ELR (cell line): ENCODE measurements at places on chromosomes 5 and 9.

DNA sequence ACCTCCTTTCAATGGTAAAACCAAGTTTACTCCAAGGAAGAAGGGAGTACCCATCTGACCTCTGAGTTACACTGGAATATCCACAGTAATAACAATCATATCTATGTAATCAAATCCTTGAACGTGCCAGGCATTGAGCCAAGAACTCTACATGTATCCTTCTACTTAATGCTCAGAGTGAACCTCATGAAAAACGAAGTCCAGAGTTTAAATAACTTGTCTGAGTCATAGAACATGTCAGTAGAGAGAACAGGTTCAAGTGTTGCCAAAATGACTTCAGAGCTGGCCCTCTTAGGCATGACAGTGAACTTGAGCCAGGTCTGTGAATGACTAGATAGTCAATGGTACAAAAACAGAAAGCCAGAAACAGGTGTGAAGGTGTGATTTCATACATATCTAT, 164.1 kb upstream of the ZNF618 start:
- DNase-seq, result peak; percentile 42

- no peak for DNase-seq
These were observed 679.6 kb downstream of the MAT2B start for GRCh38 chr5:164185000-164185399.

GRCh38 chr9:99822109-99822805, 572 bp downstream of the NR4A3 start:
- DNase-seq, result peak; percentile 64

GRCh38 chr5:164475339-164475977, 970.0 kb downstream of the MAT2B start:
- peak; percentile 30 for DNase-seq

- peak; percentile 33 for DNase-seq
These were observed 315.6 kb downstream of the MTRR start for GRCh38 chr5:8184455-8185063.

DNA sequence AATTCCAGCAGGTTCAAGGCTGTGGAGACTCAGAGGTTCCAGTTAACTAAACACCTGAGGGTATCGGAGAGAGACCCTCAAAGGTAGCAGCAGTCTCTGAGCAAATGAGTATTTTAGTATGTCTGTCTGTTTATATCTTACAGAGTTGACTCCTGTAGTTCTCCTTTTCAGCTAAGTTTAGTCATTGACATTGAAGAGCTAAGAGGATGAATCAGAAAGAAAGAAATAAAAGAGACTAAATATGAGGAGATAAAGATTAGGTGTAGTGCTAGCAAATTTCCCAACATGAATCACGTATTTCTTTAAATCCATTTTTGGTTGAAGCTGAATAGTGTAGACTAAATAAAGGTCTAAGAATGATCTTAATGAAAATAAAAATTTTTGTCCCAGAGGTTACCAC, 474.0 kb upstream of the RGMB start:
- DNase-seq, result peak; percentile 45

GRCh38 chr5:147560718-147561331, 51.0 kb upstream of the DPYSL3 start:
- DNase-seq, result no peak

- peak; percentile 47 for DNase-seq
These were observed 251.8 kb downstream of the CWC27 start for GRCh38 chr5:65020492-65020891.

DNA sequence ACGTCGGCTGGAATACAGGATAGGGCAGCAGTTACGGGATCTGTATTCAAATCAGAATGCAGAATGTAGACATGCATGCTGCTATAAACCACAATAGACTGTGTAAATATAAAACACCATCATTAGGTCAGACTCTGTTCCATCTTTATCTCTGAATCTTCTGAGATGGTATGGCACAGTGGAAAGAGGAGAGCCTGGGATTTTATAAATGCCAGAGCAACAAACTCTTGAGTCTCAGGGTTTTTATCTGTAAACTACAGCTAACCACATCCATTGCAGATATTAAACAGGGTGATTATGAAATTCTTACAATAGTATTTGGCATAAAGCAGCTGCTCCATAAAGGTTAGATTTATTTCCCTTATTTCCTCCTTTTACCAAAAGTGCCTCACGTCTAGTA, 108.7 kb downstream of the ZDHHC21 start:
- no peak for DNase-seq

DNA sequence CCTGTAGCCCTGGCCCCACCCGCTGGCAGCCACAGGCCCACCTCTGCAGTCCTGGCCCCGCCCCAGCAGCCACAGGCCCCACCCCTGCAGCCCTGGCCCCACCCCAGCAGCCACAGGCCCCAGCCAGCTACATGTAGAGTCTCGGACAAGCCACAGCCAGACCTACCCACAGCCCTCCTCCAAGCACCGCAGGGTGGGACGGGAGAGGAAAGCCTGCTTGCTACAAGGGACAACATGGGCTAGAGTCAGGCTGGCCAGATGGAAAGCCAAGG, 49.5 kb upstream of the SARDH start:
- peak; percentile 25 for DNase-seq

- no peak for DNase-seq
These were observed 194.6 kb downstream of the CSNK1G3 start for GRCh38 chr5:123706531-123706930.

- no peak for DNase-seq
These were observed 12.7 kb downstream of the BRD3 start for GRCh38 chr9:134054891-134055811.

- DNase-seq, result no peak
These were observed 314.3 kb downstream of the PDE4D start for GRCh38 chr5:59579101-59579823.

- no peak for DNase-seq
These were observed 33.5 kb downstream of the SPATA31D1 start for GRCh38 chr9:82022121-82022520.

- DNase-seq, result peak; percentile 85
These were observed 2.8 kb upstream of the MYORG start for GRCh38 chr9:34379334-34380033.

DNA sequence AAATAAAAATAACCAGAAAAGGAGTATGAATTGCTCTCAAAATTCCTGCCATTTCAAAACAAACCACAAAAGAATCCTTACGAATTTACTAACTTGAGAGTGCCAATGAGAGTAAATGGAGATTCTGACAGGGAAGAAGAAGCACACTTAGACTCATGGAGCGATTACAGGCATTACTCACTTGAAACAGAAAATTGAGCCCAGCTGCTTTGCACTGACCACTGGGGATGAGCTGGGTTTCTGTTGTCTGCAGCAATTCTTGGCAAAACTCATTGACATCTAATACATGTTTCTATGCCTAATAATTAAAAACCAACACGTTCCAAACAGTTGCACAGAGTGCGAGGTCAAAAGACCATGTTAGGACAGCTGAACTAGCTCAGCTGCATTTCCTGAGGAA, 731.6 kb downstream of the DNAH5 start:
- DNase-seq, result no peak

DNA sequence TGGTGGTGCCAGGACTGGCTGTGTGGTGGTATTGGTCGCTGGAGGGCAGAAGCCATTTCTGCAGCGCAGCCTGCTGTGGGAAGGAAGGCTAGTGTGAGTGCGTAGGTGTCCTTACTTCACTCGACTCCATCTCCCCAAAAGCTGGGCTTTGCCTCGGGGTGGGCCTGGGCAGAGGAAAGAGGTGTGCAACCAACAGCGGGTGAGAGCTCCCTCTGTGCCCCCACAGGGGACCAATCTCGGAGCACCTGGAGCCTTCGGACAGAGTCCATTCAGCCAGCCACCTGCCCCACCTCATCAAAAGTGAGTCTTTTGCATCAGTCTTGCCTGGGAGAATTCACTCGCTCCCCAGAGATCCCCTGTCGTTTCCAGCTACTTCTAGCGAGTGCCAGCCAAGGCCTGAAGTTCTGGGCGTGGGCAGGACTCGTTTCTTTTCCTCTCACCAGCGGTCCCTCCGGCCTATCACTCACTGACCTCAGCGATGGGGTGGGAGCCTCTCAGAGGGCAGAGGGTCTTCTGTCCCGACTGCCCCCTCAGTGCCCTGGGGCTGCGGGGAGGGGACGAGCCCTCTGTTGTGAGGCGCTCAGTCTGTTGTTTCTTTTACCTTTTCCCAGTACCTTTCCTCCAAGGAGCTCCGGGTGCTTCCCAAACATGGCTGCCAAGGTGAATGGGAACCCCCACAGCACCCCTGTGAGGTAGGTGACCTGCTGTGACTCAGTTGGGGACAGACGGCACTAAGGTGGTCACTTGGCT, 32.9 kb upstream of the PRDM12 start:
- DNase-seq, result no peak

DNA sequence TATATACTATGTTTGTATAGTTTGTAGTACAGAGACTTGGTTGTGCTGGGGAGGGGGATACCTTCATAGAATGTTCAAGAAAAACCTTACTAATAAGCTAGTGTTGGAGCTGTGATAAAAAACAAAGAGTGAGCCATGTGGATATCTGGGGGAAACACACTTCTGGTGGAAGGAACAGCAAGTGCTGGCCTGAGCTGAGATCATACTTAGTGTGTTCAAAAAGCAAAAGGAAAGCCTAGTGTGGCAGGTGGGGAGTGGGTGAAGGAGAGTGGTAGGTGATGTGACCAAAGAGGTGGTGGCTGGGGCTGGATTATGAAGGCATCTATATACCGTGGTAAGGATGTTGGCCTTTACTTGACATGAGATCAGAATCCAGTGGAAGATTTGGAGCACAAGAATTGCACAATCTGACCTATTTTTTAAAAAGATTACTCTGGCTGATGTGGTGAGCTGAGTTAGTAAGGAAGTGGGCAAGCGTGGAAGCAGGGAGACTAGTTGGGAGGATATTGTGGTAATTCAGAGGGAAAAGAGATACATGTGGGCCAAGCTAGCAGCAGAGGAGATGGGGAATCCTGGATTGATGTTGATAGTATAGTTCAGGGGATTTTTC, 26.6 kb downstream of the PALM2AKAP2 start:
- peak; percentile 33 for DNase-seq

- peak; percentile 85 for DNase-seq
These were observed 112.8 kb downstream of the MVB12B start for GRCh38 chr9:126439402-126439765.

- DNase-seq, result peak; percentile 19
These were observed 16.3 kb upstream of the DCP2 start for GRCh38 chr5:112960315-112960714.

DNA sequence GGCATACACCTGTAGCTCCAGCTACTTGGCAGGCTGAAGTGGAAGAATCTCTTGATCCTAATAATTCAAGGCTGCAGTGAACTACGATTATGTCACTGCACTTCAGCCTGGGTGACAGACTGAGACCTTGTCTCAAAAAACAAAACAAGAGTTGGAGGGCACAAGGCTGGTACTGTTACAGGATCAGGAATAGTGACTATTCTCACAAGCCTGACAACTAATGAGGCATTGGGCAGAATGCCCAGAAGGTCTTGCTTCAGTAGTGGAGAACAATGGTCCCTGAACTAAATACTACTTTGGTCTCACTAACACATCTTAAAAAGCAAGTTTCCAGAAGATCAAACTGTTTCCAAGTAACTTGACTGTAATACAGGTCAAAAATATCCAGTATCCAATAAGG, 182.9 kb upstream of the RFX3 start:
- DNase-seq, result no peak

DNA sequence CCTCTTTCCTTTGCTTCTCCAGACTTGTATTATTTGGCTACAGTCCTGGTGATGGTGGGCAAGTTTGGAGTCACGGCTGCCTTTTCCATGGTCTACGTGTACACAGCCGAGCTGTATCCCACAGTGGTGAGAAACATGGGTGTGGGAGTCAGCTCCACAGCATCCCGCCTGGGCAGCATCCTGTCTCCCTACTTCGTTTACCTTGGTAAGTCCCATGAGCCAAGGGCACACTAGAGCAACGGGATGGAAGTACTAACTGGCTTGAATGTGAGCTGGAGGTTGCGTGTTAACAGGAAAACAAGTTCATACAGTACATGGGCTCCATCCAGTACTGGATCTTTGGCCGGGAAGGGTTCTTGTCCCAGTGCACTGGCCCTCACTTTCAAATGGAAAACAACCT, 22.9 kb downstream of the SLC22A5 start:
- DNase-seq, result no peak

DNA sequence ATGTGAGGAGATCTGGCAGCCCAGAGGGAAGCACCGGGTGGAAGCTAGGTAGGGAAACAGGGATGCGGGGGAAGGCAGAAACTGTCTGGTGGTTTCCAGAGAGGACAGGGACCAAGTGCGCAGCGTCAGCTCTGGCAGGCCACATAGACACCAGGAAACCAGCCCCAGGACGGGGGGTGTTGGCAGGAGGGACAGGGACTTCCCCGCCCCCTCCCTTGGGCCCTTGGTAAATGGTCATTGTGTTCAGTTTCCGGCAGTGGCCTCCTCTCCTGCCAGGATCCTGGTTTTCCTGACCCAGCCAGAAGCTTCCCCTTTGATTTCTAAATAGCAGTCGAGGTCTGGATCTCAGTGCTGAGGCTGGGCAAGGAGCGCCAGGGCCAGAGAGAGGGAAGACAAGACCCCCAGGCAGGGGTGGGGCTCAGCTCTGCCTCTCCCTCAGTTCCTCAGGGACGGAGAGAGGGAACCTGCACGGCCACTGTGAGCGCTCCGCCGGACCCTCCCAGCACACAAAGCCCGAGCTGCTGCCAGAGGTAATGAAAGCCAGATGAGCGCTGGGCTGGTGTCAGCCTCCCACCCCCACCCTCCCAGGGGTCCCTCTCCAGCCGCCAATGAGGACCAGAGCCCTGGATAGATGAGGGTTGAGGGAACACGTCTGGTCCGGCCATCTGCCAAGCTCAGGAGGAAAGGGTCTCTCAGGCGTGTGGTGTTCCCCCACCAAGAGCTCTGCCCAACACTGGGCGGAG, 1.8 kb downstream of the RALGDS start:
- no peak for DNase-seq

DNA sequence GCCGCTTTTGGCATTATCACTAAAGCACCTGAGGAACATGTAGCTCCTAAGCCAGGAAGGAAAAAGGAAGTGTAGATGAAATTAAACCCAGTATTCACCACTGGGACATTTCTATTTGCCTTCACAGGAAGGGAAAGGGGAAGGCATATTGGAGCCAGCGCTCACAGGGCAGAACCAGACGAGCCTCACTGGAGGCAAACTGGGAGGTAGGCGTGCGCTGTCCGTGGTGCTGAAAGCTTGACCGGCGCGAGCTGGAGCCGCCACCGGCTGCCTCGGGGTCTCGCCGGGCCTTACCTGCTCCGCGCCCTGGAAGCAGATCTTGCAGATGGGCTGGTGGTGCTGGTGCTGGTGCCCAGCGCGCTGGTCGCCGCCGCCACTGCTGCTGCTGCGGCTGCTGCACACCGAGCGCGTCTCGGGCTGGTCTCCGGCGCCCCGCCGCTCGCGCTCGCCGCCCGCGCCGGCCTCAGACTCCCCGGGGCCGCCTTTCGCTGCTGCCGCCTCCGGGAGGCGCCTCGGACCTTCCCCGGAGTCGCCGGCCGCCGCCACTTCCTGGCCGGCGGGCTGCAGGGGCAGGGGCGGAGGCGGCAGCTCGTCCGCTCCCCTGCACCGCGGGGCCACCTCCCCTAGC, 732 bp downstream of the MARCHF11 start:
- peak; percentile 45 for DNase-seq
